H4 (cell line): ENCODE measurements at places on chromosomes 12 and 14.
A peak's percentile ranks its signal among the peaks of the same experiment; 100 is the strongest.

GRCh38 chr14:102212356-102212755 is 72.7 kb downstream of the WDR20 start:
- DNase-seq = no peak

DNA sequence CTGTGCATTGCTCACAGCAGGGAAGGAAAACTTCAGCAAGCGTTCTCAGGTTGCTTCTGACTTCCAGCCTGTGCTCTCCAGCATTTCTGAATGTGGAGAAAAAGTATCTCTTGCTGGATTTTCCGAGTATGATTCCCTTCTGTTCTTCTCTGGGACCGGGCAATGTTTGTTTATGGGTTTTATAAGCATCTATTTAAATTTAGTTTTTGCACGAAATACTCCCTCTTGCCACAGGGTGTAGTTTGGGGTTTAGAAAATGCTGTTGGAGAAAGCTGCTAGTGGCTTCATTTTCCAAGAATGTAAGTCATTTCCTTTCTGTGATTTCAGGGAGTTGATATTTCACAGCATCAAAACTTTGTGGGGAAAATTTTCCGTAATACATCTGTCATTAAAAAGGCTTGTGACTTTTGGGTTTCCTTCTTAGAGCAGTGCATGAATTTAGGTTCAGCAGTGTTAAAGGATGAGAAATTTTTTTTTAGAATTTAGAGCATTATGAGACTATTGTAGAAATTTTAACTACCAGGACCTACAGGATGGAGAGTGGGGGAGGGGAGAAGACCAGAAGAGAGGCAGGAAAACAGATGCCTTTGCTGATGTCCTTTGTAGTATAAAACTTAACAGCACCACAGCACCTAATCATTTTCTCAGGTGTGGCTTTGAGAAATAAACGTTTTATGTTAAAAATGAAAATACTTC is 1.5 kb downstream of the FRMD6 start:
- DNase-seq = peak; percentile 76

DNA sequence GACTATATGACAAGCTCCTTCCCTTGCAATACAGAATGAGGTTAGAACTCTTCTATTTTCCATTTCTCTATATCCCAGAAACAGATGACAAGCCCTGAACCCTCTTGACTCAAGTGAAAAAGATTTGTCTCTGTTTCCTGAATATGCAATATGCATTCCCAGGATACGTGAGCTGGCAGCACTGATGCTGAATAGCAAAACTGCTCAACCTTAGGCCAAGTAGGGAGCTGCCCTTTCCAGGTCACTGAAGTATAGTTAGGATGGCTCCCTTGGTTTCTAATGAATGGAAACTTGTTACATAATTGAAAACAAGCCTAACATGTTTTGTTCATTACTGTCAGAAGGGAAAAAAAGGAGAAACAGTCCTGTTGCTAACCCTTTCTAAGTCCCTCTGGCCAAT is 47.9 kb upstream of the PLEKHG7 start:
- DNase-seq = no peak

DNA sequence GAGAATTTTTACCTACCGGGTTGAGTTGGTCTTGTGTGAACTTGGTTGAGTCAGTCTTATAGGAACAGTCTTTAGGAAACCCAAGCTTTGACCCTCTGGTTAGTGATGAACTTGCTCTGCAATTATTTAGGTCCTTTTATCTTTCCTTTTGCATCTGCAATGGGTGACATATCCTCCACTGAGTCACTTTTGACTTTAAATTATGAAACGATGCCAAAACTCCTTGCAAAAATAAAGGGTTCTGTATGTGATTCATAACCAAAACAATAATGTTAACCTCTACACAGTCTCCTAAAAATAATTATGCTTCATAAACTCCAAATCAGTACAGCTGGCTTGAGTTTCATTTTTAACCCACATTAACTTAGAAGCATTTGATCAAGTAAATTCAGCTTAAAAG is 979.4 kb downstream of the GALC start:
- DNase-seq = no peak

GRCh38 chr12:15899282-15899870 is 11.8 kb upstream of the DERA start:
- no peak for DNase-seq

GRCh38 chr14:84877061-84877460 is 652.9 kb upstream of the FLRT2 start:
- no peak for DNase-seq

- peak; percentile 29 for DNase-seq
Observed at GRCh38 chr12:89162589-89163261, 189.6 kb downstream of the DUSP6 start.

GRCh38 chr12:112705037-112705632 is 86.4 kb upstream of the RPH3A start:
- DNase-seq = no peak

DNA sequence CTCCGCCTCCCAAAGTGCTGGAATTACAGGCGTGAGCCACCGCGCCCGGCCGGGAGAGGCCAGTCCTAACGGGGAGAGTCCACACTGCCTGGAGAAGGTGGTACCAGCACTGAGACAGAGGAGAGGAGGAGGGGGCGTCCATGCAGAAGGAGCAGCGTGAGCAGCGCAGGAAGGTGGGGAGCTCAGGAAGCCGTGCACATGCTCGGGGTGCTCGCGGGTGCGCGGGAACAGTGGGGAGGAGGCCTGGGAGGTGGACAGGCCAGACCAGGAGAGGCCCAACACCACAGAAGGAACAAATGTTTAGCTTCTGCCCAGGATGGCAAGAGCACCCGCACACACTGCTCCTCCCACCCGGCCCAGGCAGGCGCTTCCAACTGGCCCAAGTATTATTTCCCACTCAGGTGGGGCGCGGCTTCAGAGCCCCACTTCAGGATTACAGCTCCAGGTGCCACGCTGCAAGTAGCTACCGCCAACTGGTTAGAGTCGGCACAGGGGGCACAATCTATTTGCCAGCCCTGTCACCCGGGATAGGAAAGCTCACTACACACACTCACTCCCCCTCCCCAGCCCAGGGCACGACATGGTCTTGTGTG is 80.8 kb upstream of the BCL11B start:
- DNase-seq = no peak

- no peak for DNase-seq
Observed at GRCh38 chr12:86917121-86917520, 660.9 kb upstream of the MGAT4C start.
